Colonic mucosa (tissue), 4 donors: ENCODE measurements at places on chromosomes 11 and 22. TPM values are rescaled to one million over a fixed set of nuclear protein-coding genes. Genes with fewer than 3 reads are reported as not detected.

NCAPH2 gene
- 71.5 TPM for total RNA-seq

DNA sequence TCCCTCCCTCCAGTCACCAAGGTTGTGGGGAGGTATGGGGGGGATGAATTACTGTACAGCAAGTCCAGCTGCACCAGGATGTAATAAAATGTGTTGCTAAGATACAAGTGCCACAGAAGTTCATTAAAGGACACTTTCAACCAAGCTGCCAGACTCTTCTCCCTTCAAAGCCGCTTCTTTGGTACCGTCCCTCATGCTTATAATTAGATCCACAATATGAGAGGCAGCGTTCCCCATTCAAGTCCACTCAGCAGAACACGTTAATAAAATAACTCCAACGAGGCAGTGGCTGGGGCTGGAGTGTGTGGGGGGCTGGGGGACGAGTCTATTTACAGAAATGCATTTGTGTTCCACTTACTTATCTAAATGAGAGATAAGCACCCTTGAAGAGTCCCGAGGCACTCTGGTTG, 14.7 kb downstream of the PHF21B start:
- no peaks in the 10 kb centered on the region for H3K36me3 ChIP-seq
- no peaks in the 10 kb centered on the region for H3K4me1 ChIP-seq
- H3K4me3 ChIP-seq, result no peak overlapping the region
- no peak overlapping the region for H3K27ac ChIP-seq
- no peak for DNase-seq

ACTN3 gene
- total RNA-seq, result not detected

LRRC75B gene
- total RNA-seq, result 7.9 TPM

KCNJ11 gene
- 2.9 TPM for total RNA-seq
